ENCODE measurements at places on chromosomes 11 and 22.

DNA sequence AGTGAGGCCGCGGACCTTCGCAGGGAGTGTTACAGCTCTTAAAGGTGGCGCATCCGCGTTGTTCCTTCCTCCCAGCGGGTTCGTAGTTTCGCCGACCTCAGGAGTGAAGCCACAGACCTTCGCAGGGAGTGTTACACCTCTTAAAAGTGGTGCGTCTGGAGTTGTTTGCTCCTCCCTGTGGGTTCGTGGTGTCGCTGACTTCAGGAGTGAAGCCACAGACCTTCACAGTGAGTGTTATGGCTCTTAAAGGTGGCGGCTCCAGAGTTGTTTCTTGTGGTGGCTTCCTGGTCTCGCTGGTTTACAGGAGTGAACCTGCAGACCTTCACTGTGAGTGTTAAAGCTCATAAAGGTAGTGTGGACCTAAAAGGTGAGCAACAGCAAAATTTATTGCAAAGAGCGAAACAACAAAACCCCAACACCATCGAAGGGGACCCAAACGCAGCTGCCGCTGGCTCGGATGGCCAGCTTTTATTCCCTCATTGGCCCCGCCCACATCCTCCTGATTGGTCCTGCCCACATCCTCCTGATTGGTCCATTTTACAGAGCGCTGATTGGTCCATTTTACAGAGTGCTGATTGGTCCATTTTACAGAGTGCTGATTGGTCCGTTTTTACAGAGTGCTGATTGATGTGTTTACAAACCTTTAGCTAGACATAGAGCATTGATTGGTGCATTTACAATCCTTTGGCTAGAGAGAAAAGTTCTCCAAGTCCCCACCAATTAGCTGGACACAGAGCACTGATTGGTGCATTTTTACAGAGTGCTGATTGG lies 1.2 kb upstream of the TMEM45B start:
- no peak for DNase-seq

- DNase-seq, result no peak
Observed at GRCh38 chr11:2663506-2663905, 36.3 kb downstream of the KCNQ1OT1 start.

DNA sequence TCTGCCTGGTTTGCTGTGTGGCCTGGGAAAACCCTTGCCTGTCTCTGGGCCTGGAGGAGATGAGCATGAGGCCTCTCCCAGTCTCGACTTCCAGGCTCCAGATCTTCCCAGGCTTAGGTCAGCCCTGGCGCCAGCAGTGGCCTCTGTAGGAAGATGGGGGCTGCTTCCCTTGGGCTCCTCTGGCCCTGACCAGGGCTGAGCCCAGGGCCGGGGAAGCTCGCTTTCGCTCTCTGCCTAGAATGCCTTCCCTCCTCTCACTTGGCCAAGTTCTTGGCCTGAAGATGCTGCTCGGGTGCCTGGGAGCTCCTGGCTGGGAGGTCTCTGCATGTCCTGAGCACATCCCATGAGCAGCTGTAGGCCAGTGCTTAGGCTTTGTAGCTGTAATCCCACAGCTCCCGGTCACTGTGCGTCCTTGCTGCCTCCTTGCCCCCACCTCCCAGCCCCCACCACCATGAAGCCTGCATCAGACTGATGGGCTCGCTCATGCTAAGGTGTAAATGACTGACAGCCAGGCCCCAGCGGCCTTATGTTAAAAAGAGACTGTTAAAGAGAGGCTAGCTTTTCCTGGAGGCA lies 25.5 kb downstream of the SHISAL1 start:
- no peak for DNase-seq

DNA sequence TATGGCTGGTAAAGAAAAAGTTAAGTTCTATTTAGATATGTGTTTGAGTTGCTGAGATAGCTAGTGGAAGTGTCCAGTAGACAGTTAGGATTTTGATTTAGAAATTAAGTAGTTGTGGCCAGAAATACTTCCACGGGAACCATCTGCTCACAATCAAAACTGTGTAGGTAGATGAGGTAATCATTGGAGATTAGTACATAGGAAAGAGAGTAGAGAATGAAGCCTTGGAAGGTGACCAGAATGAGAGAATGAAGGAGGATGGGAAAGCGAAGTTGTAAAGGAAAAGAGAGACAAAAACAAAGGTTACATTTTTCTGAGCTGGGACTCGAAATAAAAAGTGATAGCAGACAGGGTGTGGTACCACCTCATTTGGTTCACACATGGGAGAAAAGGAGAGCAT lies 296.9 kb upstream of the SORL1-AS1 start:
- no peak for DNase-seq

- DNase-seq, result no peak
Observed at GRCh38 chr22:44116331-44116730, 64.4 kb upstream of the PARVG start.

GRCh38 chr11:70883973-70884623 lies 368.3 kb downstream of the SHANK2 start:
- DNase-seq, result no peak

DNA sequence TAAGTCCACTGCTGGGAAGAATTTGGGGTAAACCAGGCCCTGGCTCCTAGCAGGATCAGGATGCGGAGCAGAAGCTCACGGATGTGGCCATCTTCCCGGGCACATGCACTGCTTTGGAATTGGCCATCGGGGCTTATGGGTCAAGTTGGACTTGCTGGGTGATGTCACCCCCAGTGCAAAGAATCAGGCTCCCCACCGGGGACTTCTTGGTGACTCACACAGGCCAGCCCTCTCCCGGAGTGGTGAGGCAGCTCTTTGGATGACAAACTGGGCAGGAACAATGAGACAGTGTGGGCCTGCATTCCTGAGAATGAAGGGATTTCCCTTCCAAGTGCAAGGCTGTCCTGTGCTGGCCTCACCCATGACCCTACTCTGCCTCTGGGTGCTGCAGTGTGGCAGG lies 128.8 kb upstream of the ANO1 start:
- DNase-seq, result peak; percentile 38

DNA sequence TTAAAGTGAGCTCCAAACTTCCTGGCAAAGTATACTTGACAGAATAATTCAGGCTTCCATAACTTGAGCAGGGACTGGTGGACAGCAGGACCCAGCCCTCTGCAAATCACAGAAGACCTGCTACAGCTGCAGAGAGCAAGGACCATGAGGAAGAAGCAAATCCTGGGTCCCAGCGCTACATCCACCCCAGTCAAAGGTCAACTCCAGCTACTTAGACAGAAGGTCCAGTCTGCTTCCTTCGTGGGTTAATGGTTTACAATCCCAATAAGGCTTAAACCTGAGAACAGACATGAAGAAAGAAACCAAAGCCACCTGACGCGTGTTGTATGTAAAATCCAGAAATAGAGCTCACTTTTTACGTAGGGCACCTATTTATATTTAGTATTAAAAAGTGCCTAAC lies 57.7 kb downstream of the SHANK2 start:
- DNase-seq, result no peak

GRCh38 chr11:30568931-30569330 lies 17.2 kb downstream of the MPPED2 start:
- DNase-seq, result no peak

GRCh38 chr11:128354476-128354875 lies 232.9 kb downstream of the ETS1 start:
- DNase-seq, result no peak

GRCh38 chr22:38788021-38788816 lies 5.7 kb downstream of the DNAL4 start:
- DNase-seq, result no peak

DNA sequence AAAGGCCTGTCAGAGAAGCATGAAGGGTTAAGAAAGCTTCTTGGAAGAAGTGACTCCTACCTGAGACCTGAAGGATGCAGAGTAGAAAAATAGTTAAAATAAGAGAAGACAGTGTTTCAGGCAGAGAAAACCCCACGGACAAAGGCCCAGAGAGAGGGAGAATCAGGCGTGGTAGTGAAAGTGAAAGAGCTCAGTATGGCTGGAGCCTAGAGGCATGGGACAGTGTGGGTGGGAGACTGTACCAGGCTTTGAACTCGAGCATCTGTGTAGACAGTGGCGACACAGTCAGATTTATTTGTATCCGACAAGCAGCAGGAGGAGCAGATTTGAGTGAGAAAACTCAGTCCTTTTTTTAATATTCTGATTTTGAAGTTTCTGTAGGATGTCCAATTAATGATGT lies 360.0 kb downstream of the OPCML start:
- no peak for DNase-seq

- no peak for DNase-seq
Observed at GRCh38 chr22:16819249-16819648, 6.0 kb downstream of the XKR3 start.

DNA sequence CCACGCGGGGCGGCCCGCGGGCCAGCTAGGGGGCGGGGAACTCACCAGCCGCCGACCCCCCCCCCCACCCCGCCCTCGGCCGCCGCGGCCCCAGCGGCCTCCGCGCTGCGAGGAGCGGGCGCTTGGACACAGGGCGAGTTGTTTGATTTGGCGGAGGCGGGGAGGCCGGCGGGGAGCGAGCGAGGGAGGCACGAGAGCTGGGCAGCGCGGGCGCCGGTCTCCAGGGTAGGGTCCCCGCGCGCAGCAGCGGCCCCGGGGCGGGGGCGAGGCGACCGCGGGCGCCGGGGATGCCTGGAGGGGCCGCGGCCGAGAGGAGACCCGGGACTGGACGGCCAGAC lies 64.4 kb downstream of the NAV2 start:
- no peak for DNase-seq

Measured in retina (tissue), 1 donor.